ENCODE measurements at places on chromosomes 4 and X.
A peak's percentile ranks its signal among the peaks of the same experiment; 100 is the strongest.

GRCh38 chr4:20529691-20530090 is 170.6 kb upstream of the PACRGL start:
- no peaks in the 10 kb centered on the region for H3K4me1 ChIP-seq
- no peak overlapping the region for H3K27ac ChIP-seq
- no peak for DNase-seq

GRCh38 chr4:169668069-169668721 is 47.8 kb downstream of the CLCN3 start:
- peaks cover 15% of the 10 kb centered on the region for H3K36me3 ChIP-seq
- DNase-seq, result no peak
- H3K27me3 ChIP-seq, result no peaks in the 10 kb centered on the region
- no peak overlapping the region for H3K4me3 ChIP-seq
- H3K4me1 ChIP-seq, result no peaks in the 10 kb centered on the region

- peak overlapping the region; percentile 98 for H3K27ac ChIP-seq
- peak overlapping the region; percentile 96 for H3K4me3 ChIP-seq
- peaks cover 60% of the 10 kb centered on the region for H3K4me1 ChIP-seq
- DNase-seq, result peak; percentile 23
- H3K27me3 ChIP-seq, result no peaks in the 10 kb centered on the region
- no peaks in the 10 kb centered on the region for H3K36me3 ChIP-seq
These were observed 691 bp downstream of the SCARB2 start for GRCh38 chr4:76212851-76213414.

- peak overlapping the region; percentile 76 for H3K27ac ChIP-seq
- no peaks in the 10 kb centered on the region for H3K27me3 ChIP-seq
These were observed 652.1 kb downstream of the ANKRD50 start for GRCh38 chr4:124060261-124060918.

All from esophagus squamous epithelium (tissue), 5 donors.